ENCODE measurements at places on chromosomes 2 and 18.
A peak's percentile ranks its signal among the peaks of the same experiment; 100 is the strongest.

DNA sequence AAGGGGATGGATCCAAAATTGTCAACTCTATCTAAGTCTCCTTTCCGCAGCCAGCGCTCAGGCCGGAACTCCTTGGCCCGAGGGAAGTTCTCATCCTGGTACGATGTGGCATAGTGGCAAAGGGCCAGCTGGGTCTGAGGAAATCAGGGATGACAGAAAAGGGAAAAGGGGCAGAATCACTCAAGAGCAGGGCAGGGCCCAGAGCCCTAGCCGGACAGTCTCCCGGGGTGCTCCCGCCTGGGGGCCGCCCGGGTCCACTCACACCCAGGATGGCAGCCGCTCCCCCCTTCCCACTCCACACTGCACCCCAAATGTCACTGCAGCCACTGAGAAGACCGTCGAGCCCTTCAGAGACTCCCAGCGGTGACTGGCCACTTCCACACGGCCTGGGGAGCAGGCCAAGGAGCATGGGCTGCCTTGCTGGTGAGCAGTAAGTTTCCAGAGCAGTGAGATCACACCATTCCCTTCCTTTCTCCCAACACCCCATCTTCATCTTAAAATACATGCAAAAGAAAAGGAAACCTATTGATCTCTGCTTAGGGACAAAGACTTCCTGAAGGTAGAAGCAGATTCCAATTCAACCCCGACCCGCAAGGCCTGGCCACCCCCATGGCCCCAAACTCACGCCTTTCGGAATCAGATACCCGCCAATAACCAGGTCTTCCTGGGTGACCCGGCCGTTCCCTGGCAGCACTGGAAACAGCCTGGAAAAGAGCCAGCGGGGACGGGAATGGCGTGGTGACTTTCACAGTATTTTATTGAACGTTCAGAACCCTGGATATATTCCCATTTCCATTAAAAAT is 26.7 kb downstream of the CYP27C1 start:
- no peaks in the 10 kb centered on the region for H3K27me3 ChIP-seq
- no peaks in the 10 kb centered on the region for H3K36me3 ChIP-seq
- no peak overlapping the region for H3K27ac ChIP-seq
- H3K4me3 ChIP-seq = no peak overlapping the region
- DNase-seq = no peak

DNA sequence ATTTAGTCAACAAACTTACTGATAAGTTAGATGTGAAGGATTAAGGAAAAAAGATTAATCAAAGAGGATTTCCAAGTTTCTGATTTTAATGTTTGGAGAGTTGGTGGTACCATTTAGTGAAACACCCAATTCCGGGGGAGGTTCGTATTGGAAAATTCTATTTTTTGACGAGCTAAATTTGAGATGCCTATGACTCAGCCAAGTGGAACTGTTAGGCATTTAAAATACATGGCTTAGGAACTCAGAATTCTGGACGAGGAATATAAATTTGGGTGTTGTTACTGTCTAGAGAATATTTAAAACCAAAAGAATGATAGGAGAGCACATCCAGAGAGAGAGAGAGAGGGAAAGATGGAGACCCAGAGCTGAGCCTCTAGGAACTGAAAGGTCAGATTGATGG is 103.6 kb downstream of the TMX3 start:
- H3K4me1 ChIP-seq = no peaks in the 10 kb centered on the region
- DNase-seq = no peak
- H3K4me3 ChIP-seq = no peak overlapping the region
- no peaks in the 10 kb centered on the region for H3K27me3 ChIP-seq

DNA sequence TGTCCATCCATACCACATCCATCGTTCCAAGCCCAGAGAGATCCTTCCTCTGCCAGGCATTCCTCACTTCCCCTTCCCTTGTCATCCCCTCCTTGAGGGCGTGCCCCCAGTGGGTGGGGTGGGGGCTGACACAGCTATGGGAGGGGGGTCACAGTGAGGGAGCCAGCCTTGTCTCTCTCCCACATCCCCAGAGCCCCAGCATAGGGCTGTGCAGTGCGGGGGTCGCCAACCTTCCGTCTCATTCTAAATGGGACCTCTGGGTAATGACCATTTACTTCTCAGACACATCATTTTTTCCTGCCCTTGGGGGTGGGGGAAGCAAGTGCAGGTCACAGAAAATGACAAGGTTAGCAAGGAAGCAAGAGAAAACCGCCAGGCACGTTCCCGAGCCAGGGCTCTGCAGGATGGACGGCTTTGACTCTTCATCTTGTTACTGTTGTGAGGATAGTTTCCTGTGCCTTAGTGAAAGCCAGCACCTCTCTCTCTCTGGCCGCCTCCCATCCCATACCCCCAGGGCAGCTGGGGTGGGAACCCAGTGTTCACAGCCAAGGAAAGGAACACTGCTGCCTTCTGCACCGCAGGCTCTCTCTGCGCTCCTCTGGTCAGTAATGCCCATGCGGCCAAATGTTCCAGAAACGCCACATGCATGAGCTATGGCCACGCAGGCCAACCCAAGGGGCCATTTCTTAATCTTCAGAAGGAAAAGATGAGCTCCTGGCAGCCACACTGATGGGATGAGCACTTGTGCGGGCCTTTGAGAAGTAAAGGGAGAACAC is 22.7 kb upstream of the OTOS start:
- no peak overlapping the region for H3K27ac ChIP-seq
- H3K27me3 ChIP-seq = no peaks in the 10 kb centered on the region
- DNase-seq = no peak
- no peak overlapping the region for H3K4me3 ChIP-seq

- H3K36me3 ChIP-seq = no peaks in the 10 kb centered on the region
- H3K27me3 ChIP-seq = no peaks in the 10 kb centered on the region
- no peak overlapping the region for H3K27ac ChIP-seq
- no peak for DNase-seq
These were observed 104.5 kb upstream of the SH3BP4 start for GRCh38 chr2:234847364-234847635.

- no peaks in the 10 kb centered on the region for H3K4me1 ChIP-seq
- H3K27me3 ChIP-seq = no peaks in the 10 kb centered on the region
- no peak overlapping the region for H3K4me3 ChIP-seq
- no peak for DNase-seq
- no peak overlapping the region for H3K27ac ChIP-seq
- no peaks in the 10 kb centered on the region for H3K36me3 ChIP-seq
These were observed 1552.3 kb upstream of the SLC39A10 start for GRCh38 chr2:194104687-194105086.

GRCh38 chr2:46848447-46848846 is 67.2 kb downstream of the MCFD2 start:
- no peaks in the 10 kb centered on the region for H3K27me3 ChIP-seq
- peak overlapping the region; percentile 73 for H3K27ac ChIP-seq
- peaks cover 65% of the 10 kb centered on the region for H3K4me1 ChIP-seq
- no peak for DNase-seq
- H3K36me3 ChIP-seq = no peaks in the 10 kb centered on the region

- DNase-seq = no peak
- H3K36me3 ChIP-seq = no peaks in the 10 kb centered on the region
- H3K4me3 ChIP-seq = no peak overlapping the region
- H3K4me1 ChIP-seq = peaks cover under 1% of the 10 kb centered on the region
- H3K27me3 ChIP-seq = no peaks in the 10 kb centered on the region
These were observed 58.1 kb downstream of the HEATR5B start for GRCh38 chr2:37026050-37026449.

DNA sequence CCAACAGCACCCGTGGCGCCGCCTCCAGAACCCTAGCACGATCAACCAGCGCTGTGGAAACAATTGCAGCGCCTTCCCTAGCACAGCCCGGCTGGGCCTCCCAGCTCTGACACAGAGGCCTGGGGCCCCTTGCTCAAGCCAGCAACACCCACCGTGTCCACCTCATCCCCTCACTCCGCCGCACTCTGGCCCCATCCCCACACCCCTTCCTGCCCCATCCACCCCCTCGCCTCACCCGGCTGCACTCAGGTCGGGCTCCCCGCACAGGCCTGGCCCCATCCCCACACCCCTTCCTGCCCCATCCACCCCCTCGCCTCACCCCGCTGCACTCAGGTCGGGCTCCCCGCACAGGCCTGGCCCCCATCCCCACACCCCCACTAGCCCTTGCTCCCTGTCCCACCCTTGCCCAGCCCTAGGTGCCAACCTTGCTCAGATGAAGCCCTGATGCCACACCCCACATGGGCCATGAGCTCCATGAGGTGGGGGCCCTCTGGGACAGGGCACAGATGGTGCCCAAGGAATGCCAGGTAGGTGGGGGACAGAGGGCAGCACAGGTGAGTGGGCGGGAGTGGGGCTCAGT is 28.7 kb downstream of the KIF1A start:
- H3K27ac ChIP-seq = no peak overlapping the region
- H3K27me3 ChIP-seq = no peaks in the 10 kb centered on the region
- H3K4me3 ChIP-seq = no peak overlapping the region
- DNase-seq = no peak

DNA sequence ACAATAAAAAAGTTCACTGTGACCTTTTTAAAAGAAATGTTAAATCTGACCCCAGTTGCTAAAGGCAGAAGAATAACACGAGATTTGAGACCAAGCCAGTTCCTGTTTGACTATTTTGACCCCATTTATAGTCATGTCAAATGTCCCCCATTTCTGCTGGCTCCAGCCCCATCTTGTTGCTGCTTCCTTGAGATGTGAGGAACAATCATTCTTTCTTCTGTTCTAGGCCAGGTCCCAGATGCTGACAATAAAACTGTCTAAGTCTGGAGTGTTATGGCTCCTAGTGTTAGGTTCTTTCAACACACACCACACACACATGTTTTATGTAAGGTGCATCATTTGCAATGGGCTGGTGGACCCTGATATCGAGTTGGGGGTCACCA is 92.0 kb upstream of the CYP1B1 start:
- H3K27me3 ChIP-seq = no peaks in the 10 kb centered on the region
- H3K4me1 ChIP-seq = no peaks in the 10 kb centered on the region
- peak overlapping the region; percentile 13 for H3K27ac ChIP-seq

DNA sequence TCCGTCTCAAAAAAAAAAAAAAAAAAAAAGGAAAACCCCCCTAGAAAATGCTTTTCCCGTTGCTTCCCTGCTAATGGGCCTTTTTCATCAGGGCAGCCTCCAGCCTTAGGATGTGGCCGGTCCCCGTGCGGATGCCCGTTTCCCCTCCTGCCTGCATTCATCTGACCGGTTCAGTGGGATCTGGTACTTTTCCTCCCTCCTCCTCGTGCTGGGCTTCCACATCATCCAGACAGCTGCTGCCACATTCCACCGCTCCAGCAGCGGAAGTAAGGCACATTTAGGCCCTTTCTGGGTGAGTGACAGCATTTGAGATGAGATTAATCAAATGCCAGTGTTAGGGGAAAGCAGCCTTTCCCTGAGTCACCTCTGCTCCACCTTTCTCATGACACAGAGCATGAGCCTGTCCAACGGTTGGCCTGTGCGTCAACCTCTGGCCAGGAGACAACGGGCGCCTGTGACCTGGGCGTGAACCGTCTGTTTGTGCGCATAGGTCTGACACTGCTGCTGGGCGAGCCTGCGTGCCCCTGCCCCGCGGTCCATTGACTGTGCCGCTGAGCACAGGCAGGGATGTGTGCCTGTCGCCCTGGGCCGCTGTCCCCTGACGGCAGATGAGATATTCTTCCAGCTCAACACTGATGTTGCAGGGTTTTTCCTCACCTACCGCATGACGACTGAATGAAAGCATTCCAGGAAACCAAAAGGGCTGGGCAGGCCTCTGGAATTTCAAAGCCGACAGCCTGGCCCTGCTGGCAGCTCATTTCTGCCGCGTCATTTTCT is 174.0 kb downstream of the TGIF1 start:
- no peaks in the 10 kb centered on the region for H3K36me3 ChIP-seq
- DNase-seq = peak; percentile 61
- peak overlapping the region; percentile 76 for H3K27ac ChIP-seq
- H3K27me3 ChIP-seq = no peaks in the 10 kb centered on the region
- peak overlapping the region; percentile 25 for H3K4me3 ChIP-seq

- DNase-seq = no peak
- H3K4me1 ChIP-seq = peaks cover 43% of the 10 kb centered on the region
- peaks cover 6% of the 10 kb centered on the region for H3K36me3 ChIP-seq
- no peak overlapping the region for H3K27ac ChIP-seq
These were observed 74.9 kb downstream of the THADA start for GRCh38 chr2:43520919-43521318.

- no peak for DNase-seq
- H3K4me3 ChIP-seq = no peak overlapping the region
- no peaks in the 10 kb centered on the region for H3K4me1 ChIP-seq
- H3K27me3 ChIP-seq = peaks cover 4% of the 10 kb centered on the region
- no peaks in the 10 kb centered on the region for H3K36me3 ChIP-seq
- no peak overlapping the region for H3K27ac ChIP-seq
These were observed 2.1 kb downstream of the NMUR1 start for GRCh38 chr2:231527955-231528635.

- H3K36me3 ChIP-seq = no peaks in the 10 kb centered on the region
- no peaks in the 10 kb centered on the region for H3K4me1 ChIP-seq
- H3K4me3 ChIP-seq = no peak overlapping the region
- no peak for DNase-seq
- H3K27me3 ChIP-seq = no peaks in the 10 kb centered on the region
These were observed 1752.4 kb upstream of the CELF4 start for GRCh38 chr18:39318008-39318407.

DNA sequence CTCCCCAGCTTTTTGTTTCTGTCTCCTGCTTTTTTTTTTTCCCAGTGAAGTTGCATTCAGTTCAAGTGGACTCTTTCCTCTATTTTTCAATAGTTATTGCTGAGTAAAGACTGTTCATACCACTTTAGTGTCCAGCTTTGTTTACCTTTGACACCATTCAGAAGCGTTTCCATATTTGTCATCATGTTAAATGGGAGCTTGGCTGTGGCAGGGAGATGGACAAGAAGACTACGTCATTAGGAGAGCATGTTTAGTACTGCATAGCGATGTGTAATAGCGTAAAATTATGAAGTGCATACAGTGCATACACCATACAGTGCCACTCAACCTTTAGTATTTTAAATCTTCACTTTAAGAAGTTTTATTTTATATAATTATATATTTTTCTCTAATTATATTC is 655.9 kb downstream of the DCC start:
- H3K27ac ChIP-seq = no peak overlapping the region
- no peaks in the 10 kb centered on the region for H3K27me3 ChIP-seq
- no peaks in the 10 kb centered on the region for H3K36me3 ChIP-seq
- H3K4me3 ChIP-seq = no peak overlapping the region
- H3K4me1 ChIP-seq = no peaks in the 10 kb centered on the region

GRCh38 chr2:54838585-54839035 is 115.1 kb downstream of the EML6 start:
- H3K4me3 ChIP-seq = no peak overlapping the region
- H3K36me3 ChIP-seq = no peaks in the 10 kb centered on the region
- H3K27ac ChIP-seq = no peak overlapping the region
- peak; percentile 15 for DNase-seq

DNA sequence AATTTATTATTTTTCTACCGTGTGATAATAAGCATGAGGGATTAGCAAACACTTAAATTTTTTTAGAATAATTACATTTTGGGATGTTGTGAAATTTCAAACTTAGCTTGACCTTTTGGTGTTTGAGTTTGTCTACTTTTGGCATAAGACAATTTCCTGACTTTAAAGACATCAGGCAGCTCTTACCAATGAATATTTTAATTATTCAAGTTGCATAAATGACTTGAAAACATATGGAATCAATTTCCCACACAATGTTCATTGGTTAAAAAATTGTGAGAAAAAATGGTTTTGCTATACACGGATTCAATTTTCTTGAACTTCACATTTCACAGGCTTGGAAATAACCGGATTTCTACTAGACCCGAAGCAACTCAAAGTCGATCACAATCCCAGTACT is 243.4 kb downstream of the IKZF2 start:
- no peaks in the 10 kb centered on the region for H3K27me3 ChIP-seq
- H3K36me3 ChIP-seq = no peaks in the 10 kb centered on the region
- H3K27ac ChIP-seq = no peak overlapping the region
- H3K4me3 ChIP-seq = no peak overlapping the region

GRCh38 chr2:74559912-74560311 is 5.4 kb downstream of the DOK1 start:
- H3K27ac ChIP-seq = no peak overlapping the region
- H3K4me1 ChIP-seq = peaks cover 5% of the 10 kb centered on the region
- H3K36me3 ChIP-seq = no peaks in the 10 kb centered on the region
- H3K4me3 ChIP-seq = no peak overlapping the region
- no peak for DNase-seq
